ENCODE measurements at places on chromosomes 12 and 14.

GRCh38 chr12:130339951-130340350 lies 2.3 kb downstream of the PIWIL1 start:
- DNase-seq, result no peak

DNA sequence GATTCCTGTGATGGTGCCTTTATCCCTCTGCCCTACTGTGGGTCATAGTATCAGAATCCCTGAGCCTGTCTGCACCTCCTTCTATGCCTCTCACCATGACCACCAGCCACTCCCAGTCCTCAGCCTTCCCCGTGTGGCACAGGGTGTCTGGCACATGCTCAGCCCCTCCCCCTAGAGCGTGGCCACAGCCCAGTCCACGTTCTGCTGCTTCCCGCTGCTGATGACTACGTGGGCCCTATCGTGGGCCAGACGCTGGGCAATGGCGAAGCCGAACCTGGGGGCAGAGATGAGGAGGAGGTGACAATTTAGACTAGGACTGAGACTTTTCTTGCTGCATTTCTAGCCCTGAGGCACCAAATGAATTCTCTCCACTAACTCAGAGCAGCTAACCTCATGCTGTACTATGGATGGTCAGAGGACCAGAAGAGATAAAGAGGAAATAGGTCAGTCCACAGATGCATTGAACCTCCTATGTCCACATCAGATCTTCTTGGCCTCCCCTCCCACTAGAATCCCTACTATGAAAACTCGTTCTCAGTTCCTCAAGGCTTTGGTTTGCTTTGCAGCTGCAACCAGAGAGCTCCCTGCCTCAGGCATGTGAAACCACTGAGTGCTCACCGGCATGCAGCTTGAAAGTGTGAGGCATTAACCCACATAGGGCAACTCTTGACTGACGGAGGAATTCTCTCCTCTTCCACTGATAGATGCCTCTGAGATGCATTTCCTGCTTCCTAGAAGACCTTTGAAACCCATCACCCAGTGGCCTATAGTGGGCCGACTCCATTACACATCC lies 126.3 kb upstream of the DHRS4 start:
- DNase-seq, result no peak

- no peak for DNase-seq
Observed at GRCh38 chr12:94297096-94297699, 148.8 kb downstream of the PLXNC1 start.

DNA sequence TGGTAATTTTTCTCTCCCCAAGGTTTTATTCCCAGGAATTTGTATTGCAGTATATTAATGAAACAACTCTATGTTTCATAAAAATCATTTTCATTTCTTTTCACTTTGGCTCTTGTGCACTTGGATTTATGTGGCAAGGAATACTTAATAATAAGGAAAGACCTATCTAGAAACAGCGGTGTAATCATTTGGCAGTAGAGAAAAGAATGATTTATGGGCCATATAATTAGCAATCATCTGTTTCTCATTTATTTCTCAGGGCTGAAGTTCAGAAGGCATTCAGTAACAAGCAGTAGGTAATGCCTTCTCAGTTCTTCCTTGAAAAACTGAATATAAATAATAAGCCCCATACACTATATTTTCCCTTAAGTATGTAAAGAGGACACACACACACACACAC lies 172.6 kb downstream of the ANO4 start:
- DNase-seq, result no peak

- no peak for DNase-seq
Observed at GRCh38 chr12:130473266-130473665, 135.6 kb downstream of the PIWIL1 start.

DNA sequence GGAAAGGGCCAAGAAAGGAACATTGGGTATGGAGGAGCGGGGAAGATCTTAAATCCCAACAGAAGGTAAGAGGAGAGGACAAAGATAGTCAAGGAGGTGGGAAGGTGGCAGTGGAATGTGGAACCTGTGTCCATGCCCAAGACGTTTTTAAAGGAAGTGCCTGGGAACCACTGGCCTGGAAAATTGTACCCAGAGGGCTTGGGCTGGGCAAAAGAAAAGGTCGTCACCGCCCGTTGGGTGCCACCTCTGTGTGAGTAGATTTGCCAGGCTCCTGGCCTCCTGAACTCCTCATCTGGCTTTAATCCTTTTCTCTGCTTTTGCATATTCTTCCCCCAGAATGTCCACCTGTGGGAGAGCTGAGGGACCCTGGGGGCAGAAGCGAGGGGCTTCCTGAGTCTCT lies 32.6 kb downstream of the JDP2 start:
- DNase-seq, result no peak

- no peak for DNase-seq
Observed at GRCh38 chr12:93173178-93173957, 204.4 kb upstream of the NUDT4 start.

GRCh38 chr12:92566448-92567019 lies 136.3 kb upstream of the PLEKHG7 start:
- no peak for DNase-seq

GRCh38 chr14:51294951-51295525 lies 55.0 kb downstream of the TMX1 start:
- DNase-seq, result no peak

DNA sequence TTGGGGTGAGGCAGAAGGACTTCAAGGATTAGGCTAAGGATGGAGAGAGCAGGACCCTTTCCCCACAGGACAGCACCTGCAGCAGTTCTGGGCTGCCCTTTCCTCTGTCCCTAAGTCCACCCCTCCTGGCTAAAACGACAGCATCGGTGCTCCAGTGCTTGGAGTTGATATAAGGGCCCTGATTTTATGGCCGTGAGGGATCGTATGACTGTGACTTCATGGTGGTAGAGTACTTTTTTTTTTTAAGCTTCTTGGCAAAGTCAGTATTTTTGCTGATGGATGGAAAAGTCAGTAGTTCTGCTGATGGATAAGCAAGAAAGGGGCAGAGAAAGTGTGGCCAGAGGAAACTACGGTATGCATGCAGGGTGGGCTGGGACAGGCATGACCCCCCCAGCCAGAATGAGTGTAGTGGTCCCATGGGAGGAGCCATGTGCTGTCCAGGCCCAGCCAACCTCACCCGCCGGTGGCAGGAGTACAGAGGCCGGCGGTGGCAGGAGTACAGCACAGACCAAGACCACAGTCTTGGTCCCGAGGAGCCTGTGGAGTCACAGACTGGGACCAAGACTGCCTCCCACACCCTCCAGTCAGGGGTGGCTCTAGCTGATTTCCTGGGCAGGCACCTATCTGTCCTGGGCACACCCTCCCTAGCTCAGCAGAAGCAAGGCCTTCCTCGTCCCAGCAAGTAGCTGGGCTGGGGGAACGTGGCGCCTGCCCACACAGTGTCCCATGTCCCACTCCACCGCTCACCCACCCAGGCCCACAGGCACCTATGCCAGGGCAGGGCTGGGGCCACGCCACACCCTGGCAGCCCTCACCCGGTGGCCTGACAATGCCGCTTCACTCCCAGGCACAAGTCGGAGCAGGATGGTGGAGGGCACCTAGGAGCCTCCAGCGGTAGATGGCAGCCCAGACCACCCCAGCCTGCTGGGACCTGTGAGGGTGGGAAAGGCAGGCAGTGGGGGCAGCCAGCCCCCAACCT lies 46.3 kb downstream of the CCDC88C start:
- DNase-seq, result no peak

- DNase-seq, result no peak
Observed at GRCh38 chr14:68466491-68466977, 326.3 kb downstream of the ZFP36L1 start.

GRCh38 chr12:106736051-106736957 lies 38.2 kb upstream of the RIC8B start:
- DNase-seq, result no peak

Measured in cortex of kidney (tissue), 1 donor.